Karpas-422 (cell line): ENCODE measurements at places on chromosomes 7 and 10. TPM values are rescaled to one million over a fixed set of nuclear protein-coding genes. Genes with fewer than 3 reads are reported as not detected.

The ANKRD61 gene
- total RNA-seq, result 0.22 and 0.71 TPM in 2 replicates

The PNLIPRP1 gene
- not detected in 2 replicates for total RNA-seq

The EZH2 gene
- total RNA-seq, result 53.3 and 57.3 TPM in 2 replicates

The LRIT2 gene
- total RNA-seq, result not detected in 2 replicates

The SPDYE6 gene
- not detected in 2 replicates for total RNA-seq

The PNLIP gene
- not detected in 2 replicates for total RNA-seq
